Tongue (tissue), 3 donors: ENCODE measurements at places on chromosomes 6 and 20.

DNA sequence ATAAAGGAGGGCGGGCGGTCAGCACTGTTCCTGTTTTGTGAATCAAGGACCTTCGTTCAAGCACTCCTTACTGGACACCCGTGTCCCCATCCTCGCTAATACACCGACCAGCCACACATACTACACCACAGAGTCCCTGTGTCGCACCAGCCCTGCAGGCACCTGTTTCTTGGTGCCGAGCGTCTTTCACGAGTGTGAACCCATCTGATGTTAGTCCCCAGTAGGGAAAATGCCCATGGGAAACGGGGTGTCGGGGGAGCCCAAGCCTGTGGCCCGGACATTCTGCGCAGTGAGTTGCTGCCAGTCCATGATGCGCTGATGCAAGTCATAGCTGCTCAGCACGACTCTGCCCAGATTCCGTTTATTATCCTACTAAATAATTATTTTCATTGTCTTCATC lies 74.7 kb downstream of the TTLL2 start:
- DNase-seq, result no peak

DNA sequence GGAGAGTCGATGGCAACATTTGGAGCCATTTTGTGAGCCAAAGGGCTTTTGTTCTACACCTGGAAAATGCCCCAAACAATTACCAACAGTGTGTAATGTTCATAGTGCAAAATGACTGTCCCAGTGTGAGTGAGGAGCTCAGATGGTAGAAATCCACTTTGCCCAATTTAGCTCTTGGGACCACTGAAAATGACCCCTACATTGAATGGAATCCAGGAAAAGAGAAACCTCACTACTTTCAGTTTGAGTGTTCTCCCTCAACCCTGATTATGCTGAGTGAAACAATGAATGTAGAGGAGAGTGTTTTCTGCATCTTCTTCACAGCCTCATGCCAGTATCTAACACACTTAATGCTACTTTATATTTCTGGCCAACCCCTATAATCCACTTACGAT lies 84.9 kb upstream of the NRN1 start:
- DNase-seq, result no peak

- no peak for DNase-seq
Measured at GRCh38 chr6:40819182-40819834, 219.7 kb downstream of the UNC5CL start.

- DNase-seq, result no peak
Measured at GRCh38 chr6:145699462-145699861, 35.9 kb downstream of the EPM2A start.

DNA sequence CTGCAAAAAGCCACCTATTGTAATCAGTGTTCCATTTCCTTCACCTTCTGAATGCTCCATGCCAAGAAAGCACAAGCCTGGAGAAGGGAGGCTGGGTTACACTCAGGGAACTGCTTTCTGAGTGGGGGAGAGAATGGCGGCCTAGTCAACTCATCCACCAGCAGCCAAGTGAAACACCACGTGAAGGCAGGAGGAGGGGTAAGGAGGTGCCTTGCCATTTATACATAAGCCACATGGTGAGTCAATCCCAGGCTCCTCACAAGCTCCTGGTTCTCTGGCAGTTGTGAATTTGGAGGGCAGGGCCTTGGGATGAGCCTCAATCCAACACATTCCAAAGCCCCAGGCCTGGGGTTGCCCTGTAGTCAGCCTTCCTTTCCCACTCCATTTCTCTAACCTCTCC lies 149.4 kb downstream of the CD24 start:
- no peak for DNase-seq

- no peak for DNase-seq
Measured at GRCh38 chr6:33737267-33738026, 9.3 kb downstream of the IP6K3 start.
